ENCODE measurements at places on chromosomes 11 and 22.

DNA sequence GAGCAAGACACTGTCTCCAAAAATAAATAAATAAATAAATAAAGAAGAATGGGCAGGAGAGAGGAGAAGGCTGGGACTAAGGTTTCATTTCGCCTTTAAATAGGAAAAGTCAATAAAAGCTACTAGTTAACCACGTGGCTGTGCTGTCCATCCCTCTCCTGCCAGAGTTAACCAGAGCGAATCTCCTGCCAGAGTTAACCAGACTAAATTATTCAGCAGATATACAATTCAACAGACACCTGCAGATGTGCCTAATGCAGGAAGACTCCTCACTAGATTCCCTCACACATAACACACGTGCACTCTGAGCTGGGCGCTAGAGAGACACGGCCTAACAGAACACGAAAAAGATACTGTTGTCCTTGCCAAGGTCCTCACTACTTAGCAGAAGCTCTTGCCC, 156.1 kb downstream of the IGLL1 start:
- H3K36me3 ChIP-seq: no peaks in the 10 kb centered on the region
- H3K27ac ChIP-seq: no peak overlapping the region
- no peak for DNase-seq
- H3K4me1 ChIP-seq: no peaks in the 10 kb centered on the region
- no peak overlapping the region for H3K4me3 ChIP-seq

DNA sequence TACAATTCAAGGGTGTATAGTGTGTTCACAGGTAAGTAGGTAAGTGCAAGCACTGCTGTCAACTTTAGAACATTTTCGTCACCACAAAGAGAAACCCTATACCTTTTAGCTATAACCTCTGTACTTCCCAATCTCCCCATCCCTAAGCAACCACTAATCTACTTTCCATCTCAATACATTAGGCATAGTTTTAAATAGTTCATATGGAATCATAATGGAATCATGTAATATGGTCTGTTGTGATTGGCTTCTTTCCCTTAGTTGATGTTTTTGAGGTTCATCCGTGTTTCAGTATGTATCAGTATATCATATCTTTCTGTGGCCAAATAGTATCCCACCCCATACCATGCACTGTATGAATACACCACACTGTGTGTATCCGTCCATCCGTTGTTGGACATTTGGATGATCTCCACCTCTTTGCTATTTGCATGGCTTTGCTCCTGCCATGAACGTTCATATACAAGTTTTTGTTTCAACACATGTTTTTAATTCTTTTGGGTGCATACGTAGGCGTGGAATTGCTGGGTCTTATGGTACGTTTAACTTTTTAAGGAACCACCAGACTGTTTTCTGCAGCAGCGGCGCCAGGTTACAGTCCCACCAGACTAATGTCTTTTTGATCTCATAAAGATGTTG, 27.7 kb upstream of the OPCML start:
- no peak for DNase-seq
- no peaks in the 10 kb centered on the region for H3K4me1 ChIP-seq
- H3K27ac ChIP-seq: no peak overlapping the region

- DNase-seq: no peak
- no peaks in the 10 kb centered on the region for H3K4me1 ChIP-seq
- no peaks in the 10 kb centered on the region for H3K36me3 ChIP-seq
Measured at GRCh38 chr11:18749681-18750319, 23.8 kb upstream of the IGSF22 start.

DNA sequence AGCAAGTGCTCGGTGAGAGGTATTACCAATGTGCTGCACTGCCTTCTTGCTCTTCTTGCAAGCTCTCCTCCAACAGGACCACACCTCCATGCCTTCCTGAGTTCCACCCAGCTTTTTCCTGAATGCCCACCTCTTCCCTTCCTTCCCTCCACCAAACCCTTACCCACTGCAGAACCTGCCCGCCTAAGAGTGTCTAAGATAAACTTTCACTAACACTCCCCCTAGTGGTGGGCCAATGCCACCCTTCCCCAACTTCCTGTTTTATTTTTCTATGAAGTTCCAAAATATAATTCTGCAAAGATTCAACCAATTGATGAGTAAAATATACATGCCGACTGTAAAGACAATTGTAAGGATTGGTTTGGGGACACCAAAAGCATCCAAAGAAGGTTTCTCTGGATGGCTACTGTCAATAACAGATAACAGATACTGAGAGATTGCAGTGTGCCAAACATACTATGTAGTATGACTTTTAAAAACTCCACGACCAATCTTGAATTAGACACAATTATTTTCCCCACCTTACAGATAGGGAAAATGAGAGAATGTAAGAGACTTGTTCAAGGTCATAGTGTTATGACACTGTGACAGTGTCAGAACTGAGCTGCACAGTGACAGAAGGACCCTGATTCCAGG, 38.6 kb upstream of the BMAL1 start:
- peaks cover 2% of the 10 kb centered on the region for H3K27me3 ChIP-seq
- no peaks in the 10 kb centered on the region for H3K4me1 ChIP-seq
- peak; percentile 25 for DNase-seq

GRCh38 chr11:94330789-94331188, 26.4 kb downstream of the IZUMO1R start:
- H3K27me3 ChIP-seq: no peaks in the 10 kb centered on the region
- no peak overlapping the region for H3K4me3 ChIP-seq
- no peaks in the 10 kb centered on the region for H3K4me1 ChIP-seq
